ENCODE measurements at places on chromosomes 2 and 18.

DNA sequence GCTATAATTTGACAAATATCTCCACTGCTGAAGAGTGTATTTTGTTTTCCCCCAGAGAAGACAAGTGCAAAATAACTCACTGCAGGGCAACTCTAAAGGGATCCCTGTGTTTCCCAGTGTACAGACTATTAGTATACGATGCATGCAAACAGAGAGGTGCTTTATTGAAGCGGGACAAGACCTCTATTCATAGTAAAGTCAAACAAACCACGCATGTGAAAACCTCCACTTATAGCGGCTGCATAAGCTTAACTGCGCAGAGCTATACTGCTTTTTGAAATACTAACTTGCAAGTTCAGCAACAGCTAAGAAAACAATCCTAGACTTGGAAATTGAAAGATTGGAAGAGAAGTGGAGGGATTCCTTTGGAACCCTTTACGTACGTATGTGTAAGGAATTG, 15.6 kb downstream of the RNF144A start:
- DNase-seq = no peak

- DNase-seq = no peak
These were observed 228.6 kb downstream of the EPHA4 start for GRCh38 chr2:221343524-221343923.

DNA sequence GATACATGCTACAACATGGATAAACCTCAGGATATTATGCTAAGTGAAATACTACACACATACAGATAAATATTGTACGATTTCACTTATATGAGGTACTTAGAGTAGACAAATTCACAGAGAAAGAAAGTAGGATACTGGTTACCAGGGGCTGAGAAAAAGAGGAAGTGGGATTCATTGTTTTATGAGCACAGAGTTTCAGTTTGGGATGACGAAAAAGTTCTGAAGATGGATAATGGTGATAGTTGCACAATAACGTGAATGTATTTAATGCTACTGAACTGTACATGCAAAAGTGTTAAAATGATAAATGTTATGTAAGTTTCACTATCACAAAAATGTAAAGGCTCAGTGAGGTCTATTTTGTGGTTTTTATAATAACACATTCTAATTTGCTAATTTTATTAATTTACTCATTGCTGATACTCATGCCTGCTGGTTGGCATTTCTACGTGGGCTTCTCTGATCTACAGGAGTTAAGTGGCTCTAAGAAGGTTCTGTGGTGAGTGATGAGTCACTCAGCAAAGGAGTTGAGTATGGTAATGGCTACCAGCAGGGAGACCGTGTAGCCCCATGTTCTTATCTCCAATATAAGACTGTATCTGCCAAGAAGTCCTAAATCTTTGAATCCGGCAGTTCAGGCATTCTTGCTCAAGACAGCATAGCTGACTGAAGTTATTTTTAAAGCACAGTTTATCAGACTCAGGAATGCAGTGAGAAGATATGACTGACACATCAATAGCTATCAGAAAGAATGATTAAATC, 41.1 kb downstream of the UPP2 start:
- DNase-seq = no peak

GRCh38 chr2:223431479-223431878, 170.7 kb downstream of the SCG2 start:
- DNase-seq = no peak

DNA sequence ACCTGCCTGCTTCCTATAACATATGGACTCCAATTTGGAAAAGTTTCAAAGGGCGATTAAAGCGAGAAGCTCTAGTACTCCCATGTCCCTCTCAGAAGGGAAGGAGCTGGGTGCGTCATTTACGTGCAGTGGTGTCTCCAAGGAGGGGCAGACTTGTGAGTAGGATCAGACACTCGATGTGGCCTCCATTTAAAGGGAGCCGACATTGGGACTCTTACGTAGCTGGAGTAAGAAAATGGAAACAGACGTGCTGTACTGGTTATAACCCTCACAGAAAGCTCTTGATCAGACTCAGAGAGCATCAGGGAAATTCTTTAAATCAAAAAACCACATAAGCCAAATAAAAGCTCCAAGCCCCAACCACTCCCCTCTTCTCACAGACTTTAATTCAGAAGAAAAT, 198.5 kb downstream of the KLHL29 start:
- DNase-seq = no peak

- no peak for DNase-seq
These were observed 116.9 kb downstream of the C1D start for GRCh38 chr2:67945940-67946339.

DNA sequence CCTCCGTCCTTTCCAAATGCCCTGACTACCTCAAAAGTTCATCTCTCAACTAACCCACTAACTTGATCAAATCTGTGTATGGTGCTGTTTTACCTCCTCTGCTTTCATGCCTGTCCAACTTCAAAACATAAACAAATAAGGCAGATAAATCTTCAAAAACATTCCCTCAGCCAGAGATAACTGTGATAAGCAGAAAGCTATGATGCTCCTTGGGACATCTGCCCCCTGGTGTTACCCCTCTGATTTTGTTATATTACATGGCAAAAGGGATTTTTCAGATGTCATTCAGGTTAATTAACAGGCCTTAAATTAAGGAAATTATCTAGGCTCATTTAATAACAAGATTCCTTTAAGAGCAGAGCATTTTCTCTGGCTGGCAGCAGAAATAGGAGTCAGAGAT, 810.8 kb upstream of the CHAC2 start:
- no peak for DNase-seq

GRCh38 chr18:11884396-11885030, 23.6 kb downstream of the MPPE1 start:
- DNase-seq = no peak

DNA sequence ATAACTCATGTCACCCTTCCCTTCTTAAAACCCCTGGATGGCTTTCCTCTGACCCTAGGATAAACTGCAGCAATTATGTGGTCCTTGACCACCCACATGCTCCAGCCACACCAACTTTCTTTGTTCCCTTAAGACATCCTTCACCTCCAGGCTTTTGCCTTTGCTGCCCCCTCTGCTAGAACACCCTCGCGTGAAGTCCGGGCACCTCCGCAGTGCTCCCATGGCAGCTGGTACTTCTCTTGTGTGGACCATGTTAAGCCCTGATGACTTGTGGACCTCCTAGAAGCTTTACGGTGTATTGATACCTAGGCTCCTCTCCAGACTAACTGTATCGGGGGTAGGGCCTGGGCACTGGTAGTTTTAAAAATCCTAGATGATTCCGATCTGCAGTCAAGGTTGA, 824 bp upstream of the ABHD1 start:
- no peak for DNase-seq

- DNase-seq = no peak
These were observed 437.2 kb upstream of the PKDCC start for GRCh38 chr2:41610501-41611190.

DNA sequence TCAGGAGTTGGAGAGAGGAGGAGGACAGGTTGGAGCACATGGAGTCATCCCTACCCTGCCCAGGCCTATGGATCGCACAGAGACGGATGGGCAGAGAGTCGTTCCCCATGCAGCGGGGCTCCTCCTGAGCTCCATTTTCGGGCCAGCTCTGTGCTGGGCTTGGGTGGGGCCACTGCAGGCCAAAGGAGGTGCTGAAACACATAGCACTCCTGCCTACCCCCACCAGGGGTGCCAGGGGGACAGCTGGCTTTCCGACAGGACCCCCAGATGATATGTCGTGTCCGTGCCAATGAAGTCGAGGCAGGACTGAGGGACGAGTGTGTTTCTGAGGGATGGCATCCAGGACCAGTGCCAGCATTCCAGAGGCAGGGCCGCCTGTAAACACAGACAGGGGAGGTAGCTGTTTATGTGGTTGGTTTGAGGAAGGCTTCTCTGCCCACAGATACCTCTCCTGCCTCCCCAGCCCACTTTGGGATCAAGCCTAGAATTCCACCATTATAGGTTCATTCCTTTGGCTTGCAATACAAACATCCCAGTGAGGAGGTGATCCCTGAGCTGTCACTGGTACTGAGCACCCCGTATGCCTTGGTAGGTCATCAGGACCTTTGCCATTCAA, 116.6 kb downstream of the GLI2 start:
- no peak for DNase-seq

DNA sequence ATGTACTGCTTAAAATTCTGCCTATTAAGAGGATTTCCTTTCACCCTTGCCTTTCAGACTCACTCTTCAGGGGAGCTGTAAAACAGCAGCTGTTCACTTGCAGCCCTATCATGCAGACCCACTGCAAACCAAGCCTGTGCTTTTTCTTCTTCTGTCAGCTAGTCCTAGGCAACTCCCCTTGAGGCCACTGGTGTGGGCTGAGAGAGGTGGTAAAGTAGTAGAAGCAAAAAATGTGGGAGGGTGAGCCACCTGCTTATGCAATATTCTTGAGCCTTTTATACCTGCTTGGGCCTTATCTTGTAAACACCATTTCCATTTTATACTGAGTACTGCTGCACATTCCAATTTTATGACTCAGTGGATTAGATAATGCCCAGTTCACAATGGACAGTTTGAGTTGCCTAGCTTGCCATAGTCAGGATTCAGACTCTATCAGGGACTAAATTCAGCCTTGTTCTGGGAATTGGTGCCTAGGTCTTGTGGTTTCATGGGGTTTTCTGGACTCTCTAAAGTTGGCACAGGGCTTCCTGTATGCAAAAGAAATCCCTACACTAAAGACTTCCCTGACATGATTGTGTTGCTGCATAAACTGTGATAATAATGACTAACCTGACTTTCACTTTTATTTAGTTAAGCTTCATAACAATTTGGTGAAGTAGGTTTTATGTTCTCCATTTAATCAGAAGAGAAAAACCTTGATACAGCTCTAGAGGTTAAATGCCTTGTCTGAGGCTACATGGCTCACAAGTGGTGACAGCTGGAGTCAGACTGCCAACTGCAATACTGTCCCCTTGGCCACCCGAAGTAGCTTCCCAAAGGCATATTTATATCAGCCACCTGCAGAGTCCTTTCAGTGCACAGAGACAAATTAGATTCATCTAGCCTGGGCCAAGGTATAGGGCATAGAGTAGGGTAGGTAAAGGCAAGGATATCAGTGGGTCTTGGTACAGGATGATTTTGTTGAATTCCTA, 47.4 kb upstream of the KDM3A start:
- DNase-seq = no peak

DNA sequence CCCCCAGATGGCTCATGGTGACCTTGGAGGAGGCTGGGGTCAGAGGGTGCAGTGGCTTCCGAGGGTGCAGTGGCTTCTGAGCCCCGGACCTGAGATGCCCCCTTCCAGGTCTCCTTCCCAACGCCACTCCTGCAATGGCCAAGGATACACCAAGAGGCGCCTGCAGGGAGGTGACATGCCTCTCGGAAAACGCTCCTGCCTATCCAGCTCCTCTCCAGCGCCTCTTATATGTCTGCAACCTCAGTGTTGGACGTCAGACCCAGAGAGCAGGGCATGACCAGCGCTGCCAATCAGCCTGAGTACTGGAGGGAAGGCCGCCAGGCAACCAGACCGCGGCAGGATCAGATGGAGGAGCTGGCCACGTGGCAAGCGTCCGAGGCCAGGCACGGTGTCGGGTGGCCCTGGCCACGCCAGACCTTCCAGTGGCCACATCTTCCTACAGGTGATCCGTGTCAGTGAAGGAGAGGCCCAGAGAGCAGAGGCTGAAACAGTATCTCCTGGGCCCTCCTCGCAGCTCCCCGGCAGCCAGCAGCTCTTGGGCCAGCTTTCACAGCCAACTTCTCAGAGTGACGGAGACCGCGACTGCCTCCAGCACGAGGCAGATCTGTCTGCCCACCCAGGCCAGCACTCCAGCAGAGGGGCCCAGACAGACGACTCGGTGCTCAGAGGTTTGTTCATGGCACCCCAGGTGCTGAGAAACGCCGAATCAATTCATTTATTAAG, 199.5 kb upstream of the SALL3 start:
- DNase-seq = no peak

DNA sequence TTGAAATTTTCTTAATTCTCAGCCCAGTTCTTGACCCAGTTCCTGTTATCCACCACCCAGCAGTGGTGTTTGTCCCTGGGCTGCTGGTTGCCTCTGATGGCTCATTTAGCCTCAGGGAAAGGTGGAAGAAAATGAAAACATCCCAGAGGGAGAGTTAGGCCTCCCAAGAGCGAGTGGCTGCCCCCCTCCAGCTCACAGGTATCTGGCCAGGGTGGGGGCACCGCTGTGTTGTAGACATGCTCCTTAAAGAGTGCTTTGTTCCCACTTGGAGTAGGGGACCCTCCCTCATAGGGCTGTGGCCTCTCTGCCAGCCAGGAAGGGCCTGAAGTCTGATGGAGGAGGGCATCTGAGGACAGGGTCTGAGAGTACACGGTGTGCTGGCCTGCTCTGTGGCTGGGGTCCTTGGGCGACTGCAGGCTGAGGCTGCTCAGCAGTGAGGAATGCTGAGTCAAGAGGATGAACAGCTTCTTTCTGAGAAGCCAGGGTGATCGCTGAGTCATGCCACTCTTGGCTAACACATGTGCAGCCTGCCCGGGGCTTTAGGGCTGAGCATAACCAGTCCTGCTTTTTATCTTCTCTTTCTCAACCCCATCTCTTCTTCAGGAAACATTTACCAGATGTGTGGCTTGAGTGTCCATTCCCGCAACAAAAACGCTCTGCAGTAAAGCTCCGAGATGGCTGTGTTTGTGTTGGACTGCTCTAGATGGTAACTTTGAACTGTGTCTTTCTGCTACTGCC, 72.3 kb downstream of the IL1R2 start:
- no peak for DNase-seq

DNA sequence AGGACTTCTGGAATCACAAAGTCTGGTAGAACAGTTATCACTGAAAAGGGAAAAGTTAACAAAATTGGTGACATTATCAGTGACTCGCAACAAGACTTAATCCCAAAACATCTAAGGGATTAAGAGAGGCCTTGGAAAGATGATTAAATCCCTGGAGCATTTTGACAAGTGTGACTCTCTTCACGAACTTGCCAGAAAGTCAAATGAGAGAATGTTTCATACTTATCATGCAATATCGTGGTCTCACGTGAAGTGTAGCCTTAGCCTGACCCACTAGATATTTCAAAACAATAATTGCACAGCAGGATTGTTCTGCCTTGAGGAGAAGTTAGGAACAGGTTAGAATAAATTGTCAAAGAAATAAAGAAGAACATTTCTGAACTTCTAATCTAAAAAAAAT, 104.5 kb downstream of the COL6A3 start:
- DNase-seq = no peak

GRCh38 chr2:113079131-113079530, 11.4 kb downstream of the IL1F10 start:
- DNase-seq = no peak
